ENCODE measurements at places on chromosomes 5 and 9.
A peak's percentile ranks its signal among the peaks of the same experiment; 100 is the strongest.

DNA sequence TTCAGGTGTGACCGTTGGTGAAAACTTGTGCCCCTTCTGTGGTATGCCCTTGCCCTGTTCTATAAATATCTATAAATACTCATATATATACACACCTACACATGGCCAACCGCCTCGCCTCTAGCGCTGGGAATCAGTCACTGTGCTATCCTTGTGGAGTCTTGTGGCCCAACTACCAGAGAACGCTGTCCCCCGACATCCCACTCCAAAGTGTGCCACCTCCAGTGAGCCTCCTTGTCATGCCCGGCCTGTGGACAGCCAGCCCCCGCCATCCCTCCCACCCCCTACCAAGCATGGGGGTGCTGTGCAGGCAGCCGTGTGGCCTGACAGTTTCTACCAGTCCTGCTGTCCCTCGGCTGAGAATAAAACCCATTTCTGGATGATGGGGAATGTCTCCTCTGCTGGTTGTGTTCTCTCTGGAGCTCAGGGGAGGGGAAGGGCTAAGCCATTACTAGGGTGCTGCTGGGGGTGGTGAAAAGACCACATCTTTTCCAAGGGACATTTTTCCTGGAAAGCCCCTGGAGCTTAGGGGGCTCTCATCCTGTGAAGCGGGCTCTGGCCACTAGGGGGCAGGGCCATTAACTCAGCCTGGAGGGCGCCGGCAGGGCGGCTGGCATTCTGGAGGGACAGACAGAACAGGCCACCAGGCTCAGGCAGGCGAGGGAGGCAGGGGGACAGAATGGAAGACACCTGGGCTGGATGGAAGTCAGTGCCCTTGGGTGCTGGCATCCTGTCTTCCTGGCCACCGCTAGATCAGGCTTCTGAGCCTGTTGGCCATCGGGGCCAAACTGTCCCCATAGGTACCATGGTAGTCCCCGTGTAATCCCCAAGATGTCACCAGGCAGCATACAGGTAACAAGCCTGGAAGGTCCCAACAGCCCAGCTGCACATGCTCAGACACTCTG, 20.7 kb downstream of the GOLGA2 start:
- DNase-seq, result peak; percentile 38

DNA sequence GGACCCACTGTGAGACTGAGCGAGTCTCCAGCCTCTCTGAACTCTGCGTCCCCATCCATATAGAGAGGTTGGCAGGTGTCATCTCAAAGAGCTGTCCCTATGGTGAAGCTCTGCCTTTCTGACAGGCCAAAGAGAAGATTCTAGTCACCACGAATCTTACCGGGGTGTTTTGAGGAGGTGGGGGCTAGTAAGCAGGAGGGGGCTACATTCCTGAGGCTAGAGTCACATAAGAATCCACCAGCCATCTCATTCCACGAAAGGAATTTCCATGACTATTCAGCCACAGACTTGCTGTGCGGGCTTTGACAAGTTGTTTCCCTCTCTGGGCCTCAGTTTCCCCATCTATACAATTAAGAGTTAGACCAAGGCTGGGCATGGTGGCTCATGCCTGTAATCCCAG, 16.3 kb downstream of the PDGFRB start:
- no peak for DNase-seq

- no peak for DNase-seq
These were observed 1.4 kb upstream of the QRFP start for GRCh38 chr9:130897848-130898551.

GRCh38 chr5:19555876-19556275, 432.1 kb downstream of the CDH18 start:
- no peak for DNase-seq

DNA sequence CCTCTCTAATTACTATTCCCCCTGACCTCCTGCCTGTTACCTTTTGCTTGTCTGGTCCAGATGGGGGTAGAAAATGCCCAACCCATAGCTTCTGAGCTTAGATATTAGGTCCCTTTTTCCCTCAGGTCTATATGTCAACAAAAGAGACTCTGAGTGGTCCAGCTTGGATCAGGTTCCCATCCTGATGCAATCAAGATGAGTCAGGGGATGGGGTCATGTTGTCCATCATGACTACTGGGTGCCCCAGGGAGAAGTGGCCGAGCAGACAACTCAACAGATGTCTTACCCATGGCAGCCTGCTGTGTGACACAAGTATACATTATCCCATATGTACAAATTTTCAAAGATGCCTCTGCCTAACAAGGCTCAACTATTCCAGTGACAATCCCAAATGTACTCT, 9.1 kb upstream of the ANKH start:
- DNase-seq, result no peak

DNA sequence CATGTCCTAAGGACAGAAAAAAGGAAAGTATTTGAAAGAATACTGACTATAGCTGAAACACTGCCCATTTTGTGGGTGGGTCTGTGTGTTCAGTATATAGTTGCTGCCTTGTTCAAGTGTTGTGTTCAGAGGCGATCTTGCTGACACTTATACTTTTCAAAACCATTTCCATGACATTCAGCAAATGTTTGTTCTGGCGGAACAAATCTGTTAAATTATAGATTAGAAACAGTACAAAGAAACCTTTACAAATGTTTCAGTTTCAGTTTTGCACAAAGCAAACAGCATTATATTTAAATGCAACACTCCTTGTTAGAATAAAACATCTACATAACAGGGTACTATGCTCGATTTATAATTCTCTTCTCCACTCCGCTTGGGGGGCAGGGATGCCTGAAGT, 2276.3 kb downstream of the MAT2B start:
- DNase-seq, result no peak

DNA sequence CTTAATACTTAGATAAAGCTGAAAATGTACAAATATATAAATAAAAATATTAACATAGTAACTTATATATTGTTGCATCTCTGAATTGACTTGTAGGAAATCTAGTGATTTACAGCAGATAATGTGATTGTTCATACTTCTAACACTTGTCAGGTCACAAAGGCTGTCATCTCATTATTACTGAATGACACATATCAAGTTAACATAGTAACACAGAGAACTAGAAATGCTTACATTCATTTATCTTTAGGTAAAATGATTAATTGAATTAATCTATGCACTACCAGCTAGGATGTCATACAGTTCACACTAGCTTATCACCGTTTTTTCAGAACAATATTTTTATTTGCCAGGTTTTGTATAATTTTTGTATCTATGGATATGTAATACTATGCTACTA, 189.8 kb upstream of the SH3GL2 start:
- no peak for DNase-seq

DNA sequence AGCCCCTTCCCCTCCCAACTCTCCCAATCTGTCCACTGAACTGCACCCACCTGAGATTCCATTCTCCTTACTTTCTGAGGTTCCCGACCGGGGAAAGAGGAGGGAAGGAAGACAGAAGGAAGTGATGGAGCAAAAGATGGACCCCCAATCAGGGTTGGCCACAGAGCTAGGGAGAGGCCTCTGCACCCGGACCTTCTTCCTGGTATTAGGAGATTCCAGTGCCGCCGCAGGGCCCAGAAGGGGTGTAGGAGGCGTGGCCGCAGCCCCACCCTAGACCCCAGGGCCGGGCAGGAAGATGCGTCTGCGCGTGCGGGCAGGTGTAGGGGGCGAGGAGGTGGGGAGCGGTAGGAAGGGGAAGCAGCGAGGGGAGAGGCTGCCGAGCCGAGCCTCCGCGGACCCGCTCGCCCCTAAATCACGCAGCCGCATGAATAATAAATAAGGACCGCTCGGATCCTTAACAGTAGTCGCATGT, 104.2 kb upstream of the MVB12B start:
- DNase-seq, result no peak

DNA sequence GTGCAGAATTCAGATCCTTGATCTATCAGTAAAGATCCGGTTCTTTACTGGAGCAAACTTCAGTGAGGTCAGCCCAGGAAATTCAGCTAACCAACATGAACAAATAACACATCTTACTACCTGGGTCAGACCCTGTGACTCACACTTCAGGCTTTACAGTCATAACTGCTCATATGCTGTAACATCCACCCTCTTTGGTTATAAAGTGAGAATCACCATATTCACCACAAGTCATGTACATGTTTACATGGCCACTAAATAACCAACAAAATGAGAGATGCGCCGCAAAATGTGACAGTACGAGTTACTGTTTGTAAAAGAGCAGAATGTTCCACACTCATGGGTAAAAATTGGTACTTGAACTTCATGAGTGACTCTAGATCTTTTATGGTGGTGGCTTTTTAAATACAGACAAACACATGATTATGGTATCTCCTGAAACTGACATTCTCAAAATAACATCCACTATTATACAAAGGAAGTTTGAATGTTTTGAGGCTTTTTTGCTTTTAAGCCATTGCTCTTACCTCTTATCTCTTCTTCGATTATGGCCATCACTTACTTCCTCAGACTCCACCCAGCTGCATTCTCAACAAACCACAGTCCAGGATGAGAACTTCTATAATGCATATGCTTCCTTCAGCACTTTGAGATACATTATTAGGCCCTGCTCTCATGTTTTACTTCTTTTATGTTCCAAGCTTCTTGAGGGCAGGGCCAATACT, 516.6 kb downstream of the RAB3C start:
- DNase-seq, result no peak

GRCh38 chr5:131607418-131607817, 27.6 kb downstream of the RAPGEF6 start:
- DNase-seq, result no peak

GRCh38 chr9:89814340-89815040, 209.7 kb downstream of the GADD45G start:
- DNase-seq, result no peak

DNA sequence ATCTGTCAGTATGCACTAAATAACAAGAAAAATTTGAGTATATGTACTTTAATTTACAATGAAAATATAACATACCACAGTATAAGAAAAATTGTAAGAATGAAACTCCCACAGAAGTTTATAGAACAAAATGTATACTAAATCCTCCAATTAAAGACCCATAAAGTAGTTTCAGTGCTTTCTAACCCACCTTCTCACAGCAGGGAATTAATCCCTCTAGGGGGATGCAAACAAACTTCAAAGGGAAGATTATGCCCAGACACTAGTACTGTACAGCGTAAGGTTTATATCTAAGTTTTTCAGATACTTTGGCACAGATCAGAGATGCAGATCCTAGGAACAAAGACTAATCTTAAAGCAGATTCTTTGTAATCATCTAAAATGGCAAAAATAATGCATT, 57.2 kb downstream of the DENND1A start:
- DNase-seq, result no peak

DNA sequence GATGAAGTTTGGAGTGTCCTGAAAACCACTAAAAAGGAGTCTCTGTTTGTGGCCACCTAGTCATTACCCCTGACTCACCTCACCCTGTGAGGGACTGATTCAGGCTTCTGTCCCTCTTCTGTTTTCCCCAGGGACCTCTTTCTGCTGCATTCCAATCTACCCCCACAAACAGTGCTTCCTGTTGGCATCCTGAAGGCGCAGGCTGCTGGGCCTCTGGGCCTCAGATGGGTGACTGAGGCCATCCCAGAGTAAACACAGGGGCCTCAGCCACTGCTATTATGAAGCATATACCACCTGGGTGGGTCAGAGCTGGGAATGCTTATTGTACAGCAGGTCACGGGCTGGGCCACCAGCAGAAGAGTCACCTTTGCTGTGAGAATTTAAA, 20.0 kb downstream of the MORN5 start:
- DNase-seq, result no peak

DNA sequence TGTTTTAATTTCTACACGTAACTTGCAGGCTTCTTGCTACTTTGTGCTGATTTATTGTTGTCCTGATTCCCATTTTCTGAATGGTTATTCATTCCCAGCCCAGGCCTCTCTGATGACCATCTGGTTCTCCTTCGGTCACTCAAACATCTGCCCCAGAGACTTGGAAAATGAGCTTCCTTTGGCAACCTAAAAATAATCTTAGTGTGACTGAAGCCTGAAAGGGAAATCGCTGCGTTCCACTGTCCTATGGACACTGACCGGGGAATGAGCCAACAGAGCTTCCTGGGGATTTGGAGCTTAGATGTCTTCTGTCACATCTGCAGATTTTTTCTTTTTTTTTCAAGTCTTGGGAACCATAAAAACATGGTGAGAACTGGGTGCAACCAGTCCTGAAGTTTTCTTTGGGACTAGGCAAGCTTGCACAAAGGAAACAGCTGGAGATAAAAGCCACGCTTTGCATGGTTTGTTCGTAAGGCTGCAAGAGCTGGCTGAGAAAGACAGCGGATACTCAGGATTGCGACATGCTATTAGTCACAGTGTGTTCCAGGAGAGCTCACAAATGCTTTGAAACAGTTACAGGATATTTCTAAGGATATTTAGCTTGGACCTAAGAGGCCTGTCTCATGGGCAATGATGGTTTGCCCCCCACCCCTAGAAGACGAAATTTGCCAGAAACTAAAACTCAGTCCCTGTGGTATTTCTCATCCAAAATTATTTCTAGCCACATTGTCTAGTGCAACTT, 146.2 kb downstream of the GOLPH3 start:
- no peak for DNase-seq

GRCh38 chr5:122921826-122922225, 76.4 kb downstream of the SNX24 start:
- no peak for DNase-seq

DNA sequence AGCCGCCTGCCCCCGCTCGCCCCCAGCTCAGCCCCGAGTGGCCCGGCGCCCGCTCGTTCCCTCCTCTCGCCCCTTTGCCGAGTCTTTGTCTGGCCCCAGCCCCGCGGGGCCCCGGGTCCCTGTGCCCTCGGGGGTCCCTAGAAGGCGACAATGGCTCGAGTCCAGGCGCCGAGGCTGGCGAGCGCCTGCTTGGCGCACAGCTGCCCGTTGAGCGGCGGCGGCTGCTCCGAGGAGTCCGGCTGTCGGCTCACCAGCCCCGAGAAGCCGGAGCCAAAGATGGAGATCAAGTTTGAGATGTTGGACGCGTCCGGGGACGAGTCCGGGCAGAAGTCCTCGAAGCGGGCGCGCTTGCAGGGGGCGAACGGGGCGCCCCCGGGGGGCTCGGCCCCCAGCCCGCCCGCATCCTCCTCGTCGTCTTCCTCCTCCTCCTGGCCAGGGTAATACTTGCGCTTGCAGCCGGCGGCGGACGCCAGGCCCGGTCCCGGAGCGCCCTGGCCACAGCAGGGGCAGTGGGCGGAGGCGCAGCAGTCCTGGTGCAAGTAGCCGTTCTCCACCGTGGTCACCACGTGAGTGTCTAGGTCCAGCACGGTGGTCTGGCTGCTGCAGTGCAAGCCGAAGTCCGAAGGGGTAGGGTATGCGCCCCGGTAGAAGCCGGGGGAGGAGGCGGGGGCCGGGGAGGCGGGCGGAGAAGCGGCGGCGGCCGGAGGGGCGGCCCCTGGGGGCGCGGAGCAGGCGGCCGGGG, 1.2 kb downstream of the IER5L start:
- DNase-seq, result no peak

DNA sequence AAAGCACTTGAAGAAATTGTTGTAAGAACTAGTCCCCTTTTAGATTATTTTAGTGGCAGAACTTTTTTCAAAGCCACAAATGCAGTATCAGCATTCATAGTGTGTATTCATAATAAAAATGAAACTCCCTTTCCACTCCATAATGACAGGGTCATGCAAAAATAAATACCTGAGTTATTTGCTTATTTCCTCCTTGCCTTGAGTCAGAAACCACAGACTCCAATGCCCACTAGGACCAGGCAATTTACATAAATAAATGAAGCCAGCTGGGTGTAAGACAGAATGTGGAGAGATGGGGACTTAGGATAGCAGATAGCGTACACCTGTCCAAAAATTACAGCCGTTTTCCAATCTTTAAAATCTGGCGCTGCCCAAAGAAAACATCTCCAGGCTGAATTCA, 417.8 kb downstream of the TMEM161B start:
- DNase-seq, result no peak

GRCh38 chr9:98442114-98442513, 186.7 kb upstream of the TBC1D2 start:
- DNase-seq, result no peak

GRCh38 chr9:1201262-1201661, 151.1 kb downstream of the DMRT2 start:
- no peak for DNase-seq

GRCh38 chr5:60346393-60346792, 353.6 kb downstream of the DEPDC1B start:
- no peak for DNase-seq
